ENCODE measurements at places on chromosomes 6 and 20.

- no peak for DNase-seq
These were observed 199.8 kb downstream of the PLCB1 start for GRCh38 chr20:8331740-8332412.

GRCh38 chr6:56505512-56506260 is 137.0 kb downstream of the DST start:
- no peak for DNase-seq

DNA sequence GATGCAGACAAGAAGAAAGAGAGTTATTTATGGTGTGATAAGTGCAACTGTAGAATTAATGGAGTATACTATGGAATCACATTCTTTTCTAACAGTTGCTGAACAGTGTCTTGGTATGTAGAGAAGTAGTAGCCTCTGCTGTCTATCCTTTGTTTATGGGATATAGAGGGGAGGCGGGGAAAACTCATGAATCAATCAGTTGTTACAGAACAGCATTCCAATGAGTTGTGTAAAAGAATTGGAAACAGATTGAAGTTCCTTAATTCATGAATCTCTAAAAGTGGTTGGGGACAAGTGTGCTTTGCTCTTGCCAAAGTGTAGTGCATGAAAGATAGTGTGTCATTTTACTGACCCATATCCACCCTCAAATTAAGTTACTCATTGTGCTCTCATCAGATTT is 77.7 kb downstream of the FLRT3 start:
- DNase-seq: no peak

DNA sequence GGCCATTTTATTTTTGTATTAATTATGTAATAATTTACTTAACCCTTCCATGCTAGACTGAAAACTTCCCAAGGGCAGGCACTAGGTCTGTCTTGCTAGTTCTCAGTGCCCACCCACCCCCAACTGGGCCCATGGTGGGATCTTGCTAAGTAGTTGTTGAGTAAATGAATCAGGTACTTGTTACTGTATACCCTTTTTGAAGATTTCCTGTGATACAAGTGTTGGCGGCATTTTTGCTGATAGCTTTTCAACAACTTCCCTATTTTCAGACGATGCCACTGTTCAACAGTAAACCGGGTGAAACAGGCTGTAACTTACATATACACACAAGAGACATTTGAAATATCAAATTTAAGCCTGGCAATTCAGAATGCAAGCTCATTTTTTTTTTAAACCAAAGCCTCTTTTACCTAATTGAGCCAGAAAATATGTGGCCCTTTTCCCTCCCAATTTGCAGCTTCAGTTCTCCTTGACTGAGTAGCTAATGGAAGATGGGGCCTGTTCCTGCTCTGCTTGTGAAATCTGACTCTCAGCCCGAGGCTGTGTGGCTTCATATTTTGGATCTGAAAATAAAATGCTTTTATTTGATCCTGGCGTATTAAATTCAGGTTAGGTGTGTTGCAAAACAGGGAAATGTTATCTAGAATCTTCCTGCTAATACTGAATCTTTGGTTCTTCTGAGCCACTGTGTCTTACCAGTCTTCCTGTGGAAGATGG is 288.3 kb downstream of the NRN1 start:
- DNase-seq: no peak

DNA sequence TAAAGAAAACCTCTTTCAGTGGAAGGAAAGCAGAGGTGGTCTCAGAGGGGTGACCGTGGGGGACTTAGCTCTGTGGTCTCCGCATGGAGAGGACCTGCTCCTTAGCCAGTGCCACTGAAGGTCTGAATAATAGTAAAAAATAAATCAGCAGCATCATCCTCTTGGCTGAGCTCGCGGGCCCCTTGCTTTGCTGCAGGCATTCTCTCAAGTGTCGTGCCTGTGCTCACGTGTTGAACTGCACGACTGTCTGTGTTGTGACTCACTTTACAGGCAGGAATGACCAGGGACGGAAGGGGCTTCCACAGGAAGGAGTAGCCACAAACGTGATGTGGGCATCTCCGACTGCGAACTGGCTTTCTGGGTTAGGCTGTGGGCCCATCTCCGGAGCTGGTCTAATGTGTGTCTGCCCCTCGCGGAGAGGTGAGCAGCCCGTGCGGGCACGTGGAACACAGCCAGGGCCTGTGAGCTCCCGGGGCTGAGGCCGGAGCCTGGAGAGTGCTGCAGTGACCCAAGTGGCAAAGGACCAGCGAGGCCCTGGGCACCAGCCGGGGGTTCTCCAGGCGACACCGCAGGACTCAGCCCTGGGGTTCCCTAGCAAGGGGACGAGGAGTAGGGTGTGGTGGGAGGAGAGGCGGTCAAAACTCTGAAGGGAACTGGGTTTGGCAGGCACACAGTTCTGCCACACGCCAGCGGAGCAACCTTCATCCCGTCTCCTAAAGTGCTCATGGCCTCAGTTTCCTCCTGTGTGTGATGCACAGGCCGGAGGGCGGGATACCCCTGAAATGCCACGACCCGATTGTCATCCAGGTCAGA is 89.2 kb downstream of the RAMACL start:
- no peak for DNase-seq

- DNase-seq: no peak
These were observed 245.1 kb upstream of the KCNQ5 start for GRCh38 chr6:72376736-72377135.

DNA sequence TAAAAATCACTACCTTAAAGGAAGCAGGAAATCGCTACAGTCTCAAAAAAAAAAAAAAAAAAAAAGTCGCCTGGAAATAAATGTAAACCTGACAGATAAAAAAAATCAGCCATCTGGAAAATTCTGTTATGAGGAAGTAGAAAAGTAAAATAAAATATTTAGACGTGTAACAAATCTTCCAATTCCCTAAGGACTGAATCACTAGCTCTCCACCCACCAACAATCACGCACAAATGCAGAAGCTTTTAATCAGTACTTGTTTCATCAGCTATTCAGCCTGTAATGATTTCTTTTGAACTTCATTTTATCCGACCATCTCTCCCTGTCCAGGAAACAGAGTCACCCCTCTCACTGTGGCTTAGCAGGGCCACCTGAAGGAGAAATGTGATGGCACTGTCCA is 59.0 kb downstream of the SLC23A2 start:
- no peak for DNase-seq

GRCh38 chr6:96537726-96538125 is 16.1 kb downstream of the UFL1 start:
- DNase-seq: no peak

DNA sequence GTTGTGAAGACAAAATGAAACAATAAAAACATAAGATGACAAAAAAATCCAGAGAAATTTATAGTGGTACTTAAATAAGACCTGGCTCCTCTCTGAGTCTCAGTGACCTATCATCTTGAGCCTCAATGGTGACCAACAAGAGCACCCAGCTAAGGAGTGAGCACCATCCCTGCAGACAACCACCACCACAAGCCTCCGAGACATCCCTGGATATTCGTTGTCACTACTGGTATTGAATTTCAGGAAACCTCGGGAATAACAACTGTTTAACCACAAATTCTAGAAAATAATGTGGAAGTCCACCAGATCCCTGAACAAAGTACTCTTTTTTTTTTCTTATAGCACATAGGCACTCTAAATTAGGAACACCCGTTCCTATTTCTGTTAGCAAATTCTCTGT is 32.2 kb upstream of the ADGRF5 start:
- DNase-seq: no peak

DNA sequence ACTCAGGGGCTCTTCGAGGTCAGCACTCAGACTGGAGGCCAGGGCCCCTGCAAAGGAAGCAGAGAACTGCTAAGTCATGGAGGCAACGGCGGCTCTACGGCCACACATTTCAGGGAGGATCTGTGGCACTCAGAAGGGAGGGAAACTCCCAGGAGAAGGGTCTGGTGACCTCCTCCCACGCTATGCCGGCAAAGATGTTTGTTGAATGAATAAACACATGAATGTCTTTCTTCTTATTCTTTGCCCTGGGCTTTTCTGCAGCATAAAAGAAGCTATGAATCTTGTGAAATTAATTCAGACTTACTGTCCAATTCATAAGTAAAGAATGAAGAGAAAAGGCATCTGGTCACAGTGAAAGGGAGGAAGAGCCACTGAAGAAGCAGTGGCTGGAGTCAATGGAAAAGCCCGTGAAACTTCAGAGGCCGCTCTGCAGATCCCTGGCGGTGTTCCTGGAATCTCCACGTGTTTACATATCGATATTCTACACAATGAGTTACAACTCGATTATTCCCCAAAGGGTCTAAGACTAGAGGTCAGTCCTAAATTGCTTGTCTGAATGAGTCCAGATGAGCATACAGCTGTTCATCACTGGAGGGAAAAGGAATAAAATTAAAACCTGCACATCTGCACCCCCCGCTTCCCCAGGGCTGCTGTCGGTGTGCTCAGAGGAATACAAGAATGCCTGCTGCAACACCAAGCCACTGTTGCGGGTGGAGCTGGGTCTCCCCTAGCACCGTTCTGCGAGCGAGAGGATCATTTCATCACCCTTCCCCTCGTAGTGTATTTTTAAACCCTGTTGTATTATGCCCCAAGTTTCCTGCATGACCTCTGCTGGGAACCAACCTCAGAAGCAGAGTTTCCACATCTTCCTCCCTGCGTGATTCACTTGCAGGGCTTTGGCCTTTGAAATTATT is 25.6 kb downstream of the INSM1 start:
- no peak for DNase-seq

DNA sequence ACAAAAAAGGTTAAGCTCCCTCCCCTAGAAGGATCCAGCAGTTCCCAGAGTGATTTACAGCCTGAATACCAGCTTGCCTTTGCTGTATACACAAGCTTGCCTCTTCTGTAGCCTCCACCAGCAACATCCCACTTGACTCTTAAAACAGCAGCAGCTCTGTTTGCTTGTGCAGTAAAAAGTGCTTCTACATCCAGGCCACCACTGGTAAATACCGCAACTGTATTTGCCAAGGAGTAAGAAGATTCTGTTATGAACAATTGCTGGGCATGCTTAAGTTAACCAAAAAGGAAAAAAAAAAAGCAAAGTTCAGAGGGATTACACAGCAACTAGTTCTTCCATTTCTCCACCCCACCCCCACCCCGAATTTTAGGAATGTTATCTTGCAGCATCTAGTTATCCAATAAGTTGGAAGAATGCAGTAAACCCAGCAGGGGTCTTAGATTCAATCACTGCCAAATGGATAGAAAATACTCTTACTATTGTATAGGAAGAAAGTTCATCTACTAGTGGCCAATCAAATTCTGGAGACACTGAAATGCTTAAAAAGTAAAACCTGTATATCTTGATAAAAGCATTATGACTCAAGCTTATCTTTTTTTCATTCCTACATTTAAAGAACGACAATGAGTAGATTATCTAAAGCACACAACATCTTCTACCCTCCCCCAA is 4.8 kb downstream of the SALL4 start:
- no peak for DNase-seq

- DNase-seq: no peak
These were observed 631 bp downstream of the MDGA1 start for GRCh38 chr6:37696841-37697662.

- DNase-seq: no peak
These were observed 1.5 kb upstream of the SLA2 start for GRCh38 chr20:36647196-36648121.

- DNase-seq: no peak
These were observed 64.0 kb upstream of the TFB1M start for GRCh38 chr6:155378276-155378675.

GRCh38 chr6:116099036-116099435 is 1.6 kb upstream of the NT5DC1 start:
- no peak for DNase-seq

DNA sequence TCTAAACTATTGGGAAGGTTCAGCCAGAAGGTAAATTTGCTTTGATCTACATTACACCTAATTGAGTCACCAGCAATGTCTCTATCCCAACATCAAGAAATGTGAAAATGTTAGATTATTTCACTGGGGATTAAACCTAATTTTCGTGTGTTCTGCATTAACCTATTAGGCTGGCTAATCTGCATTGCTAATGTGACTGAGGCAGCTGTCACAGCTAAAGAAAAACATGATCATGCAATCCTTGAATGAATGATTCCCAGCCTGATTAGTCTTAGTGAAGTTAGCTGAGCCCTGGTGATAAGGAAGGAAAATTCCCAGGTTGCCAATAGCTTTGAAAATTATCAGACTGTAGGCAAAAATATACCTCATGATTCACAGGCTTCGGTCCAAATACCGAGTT is 135.3 kb downstream of the LINC00237 start:
- no peak for DNase-seq

- no peak for DNase-seq
These were observed 13.4 kb downstream of the CLIC5 start for GRCh38 chr6:46002264-46002663.

DNA sequence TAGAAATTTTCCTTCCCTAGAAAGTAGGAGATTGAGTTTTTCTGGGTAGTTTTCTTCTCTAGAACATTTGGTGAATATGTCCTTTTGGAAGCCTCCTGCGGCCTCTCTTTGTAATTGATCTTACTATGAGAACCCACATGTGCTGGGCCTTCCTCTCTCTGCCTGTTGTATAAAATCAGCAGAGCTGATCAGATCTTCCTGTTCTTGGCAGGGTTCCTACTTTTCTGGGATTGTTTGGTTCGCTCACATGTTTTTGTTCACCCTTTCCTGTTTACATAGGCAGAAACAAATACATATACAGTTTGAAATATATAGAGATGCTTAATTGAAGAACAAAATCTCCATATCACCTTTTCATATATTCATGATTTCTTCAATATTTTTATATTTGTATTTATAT is 57.8 kb downstream of the IL22RA2 start:
- no peak for DNase-seq

DNA sequence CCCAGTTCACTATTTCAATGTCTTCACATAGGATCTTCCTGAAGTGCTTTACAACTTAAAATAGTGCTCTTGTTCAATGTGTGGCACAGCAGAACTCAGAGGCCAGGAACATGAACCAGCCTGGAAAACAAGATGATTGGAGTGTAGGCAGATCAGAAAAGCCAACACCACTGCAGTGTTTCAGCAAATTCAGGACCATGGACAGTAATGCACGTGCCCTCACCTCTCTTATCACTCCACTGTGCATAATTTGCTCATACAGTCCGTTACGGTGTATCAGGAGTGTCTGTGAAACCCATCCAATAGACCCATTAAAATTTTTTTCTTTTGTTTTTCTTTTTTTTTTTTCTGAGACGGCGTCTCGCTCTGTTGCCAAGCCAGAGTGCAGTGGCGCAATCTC is 27.6 kb upstream of the HACE1 start:
- DNase-seq: peak; percentile 7

- DNase-seq: no peak
These were observed 1.0 kb upstream of the VSTM2L start for GRCh38 chr20:37901654-37902503.

All from renal cortex interstitium (tissue), 15 donors.